ENCODE measurements at places on chromosomes 4 and X.

GRCh38 chr4:41579526-41579925 lies 41.6 kb downstream of the LIMCH1 start:
- no peak for DNase-seq

- DNase-seq, result no peak
Observed at GRCh38 chr4:80486603-80487002, 151.1 kb downstream of the CFAP299 start.

- no peak for DNase-seq
Observed at GRCh38 chr4:6362243-6362885, 92.7 kb downstream of the WFS1 start.

DNA sequence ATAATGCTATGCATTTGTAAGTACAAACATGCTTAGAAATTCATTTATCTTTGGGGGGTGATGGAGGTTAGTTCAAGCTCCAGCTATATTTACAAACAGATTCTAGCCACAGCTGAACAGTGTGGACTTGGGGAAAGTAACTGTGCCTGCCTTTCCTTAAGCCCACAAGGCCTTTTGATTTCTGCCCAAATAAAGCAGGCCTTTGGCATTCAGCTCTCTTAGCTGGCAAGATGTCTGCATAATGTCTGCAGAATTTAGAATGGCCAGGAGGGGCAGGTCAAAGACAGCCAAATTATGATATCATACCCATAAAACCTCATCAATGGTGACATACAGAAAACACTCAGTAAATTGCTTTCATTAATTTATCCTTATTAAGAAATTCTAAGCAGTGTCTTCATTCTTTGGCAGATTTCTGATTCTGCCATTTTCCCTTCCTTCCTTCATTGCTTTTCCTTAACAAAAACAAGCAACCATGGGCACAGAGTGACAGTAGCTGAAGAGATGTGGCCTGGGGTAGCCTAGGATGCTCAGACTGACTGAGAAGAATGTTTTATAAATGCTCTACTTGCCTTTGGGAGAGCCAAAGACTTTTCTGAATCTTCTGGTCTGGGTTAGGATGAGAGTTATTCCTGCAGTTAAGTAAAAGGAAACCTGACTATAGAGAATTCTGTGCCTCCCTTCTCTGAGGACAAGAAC lies 538.7 kb upstream of the NR3C2 start:
- DNase-seq, result peak; percentile 6

GRCh38 chr4:22869235-22869634 lies 176.5 kb downstream of the GBA3 start:
- no peak for DNase-seq

DNA sequence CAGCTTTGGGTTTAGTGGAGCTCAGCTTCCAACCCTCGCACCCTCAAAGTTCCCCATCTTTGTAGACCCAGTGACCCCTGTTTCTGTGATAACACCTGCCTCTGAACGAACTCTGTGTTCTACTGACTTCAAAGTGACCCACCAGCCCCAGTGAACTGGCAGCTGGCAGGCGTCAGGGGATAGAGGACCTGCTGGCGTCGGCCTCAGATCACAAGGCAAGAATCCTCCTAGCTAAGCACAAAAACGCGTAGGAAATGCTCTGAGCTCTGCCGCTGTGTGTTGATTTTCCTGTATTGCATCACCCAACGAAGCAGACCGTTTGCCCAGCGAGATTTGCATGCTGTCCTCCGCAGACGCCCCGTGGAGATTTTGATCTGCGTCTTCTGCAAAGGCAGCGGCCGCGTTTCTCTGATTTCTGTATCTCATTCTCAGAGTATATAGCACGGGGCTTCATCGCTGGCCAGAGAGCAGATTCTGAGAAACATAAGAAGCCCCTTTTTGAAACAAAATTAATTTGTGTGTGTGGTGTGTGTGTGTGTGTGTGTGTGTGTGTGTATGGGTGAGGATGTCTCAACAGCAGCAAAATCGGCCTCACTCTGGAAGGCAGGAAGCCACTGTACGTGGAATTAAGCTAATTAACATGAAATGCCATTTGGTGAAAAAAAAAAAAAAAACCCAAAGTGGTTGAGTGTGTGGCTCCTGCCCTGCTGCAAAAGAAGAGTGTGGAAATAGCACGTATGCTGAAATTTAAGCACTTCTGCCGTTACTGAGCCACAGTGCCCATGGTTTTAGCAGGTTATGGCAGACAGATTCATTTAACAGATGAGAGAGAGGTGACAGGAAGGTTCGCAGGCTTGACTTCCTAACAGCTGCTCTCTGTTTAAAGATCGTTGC lies 29.2 kb upstream of the ASMTL start:
- DNase-seq, result no peak

DNA sequence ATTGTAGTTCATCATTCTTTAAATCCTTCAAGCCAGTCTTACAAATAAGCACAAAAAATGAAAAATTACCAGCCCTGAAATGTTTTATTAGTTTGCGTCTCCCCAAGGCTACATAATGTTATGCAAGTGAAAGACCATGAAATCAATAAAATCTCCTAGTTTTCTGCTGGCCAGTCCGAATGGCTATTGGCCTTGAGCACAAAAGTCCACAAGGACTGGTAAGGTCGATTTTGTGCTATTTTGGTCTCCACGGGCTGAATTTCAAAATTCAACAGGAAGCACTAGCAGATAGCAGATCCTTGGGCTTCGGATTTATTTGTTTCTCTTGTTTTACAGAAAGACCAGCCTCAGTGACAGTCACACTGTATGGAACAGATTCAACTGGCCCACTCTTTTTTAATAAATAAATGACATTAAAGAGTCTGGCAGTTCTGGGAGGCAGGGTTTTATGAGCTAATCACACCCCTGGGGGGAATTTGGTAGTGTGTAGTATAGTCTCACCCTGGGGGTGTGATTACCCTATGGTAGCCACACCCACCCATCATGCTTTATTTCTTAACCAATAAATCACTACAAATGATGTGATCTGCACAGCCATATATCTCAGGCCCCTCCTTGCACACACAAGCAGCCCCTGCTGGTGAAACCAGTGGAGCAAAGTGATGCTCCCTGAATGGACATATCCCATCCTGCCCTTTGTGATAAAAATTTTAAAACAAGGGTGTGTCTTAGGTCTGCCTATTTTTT lies 51.1 kb upstream of the TMEM33 start:
- DNase-seq, result no peak

- no peak for DNase-seq
Observed at GRCh38 chrX:136665258-136665900, 17.4 kb downstream of the CD40LG start.

GRCh38 chr4:78975865-78976264 lies 36.6 kb upstream of the PAQR3 start:
- DNase-seq, result no peak

GRCh38 chr4:13523591-13524503 lies 20.5 kb downstream of the NKX3-2 start:
- no peak for DNase-seq

All from substantia nigra (tissue), 51 donors.